ENCODE measurements at places on chromosomes 2 and 18.

DNA sequence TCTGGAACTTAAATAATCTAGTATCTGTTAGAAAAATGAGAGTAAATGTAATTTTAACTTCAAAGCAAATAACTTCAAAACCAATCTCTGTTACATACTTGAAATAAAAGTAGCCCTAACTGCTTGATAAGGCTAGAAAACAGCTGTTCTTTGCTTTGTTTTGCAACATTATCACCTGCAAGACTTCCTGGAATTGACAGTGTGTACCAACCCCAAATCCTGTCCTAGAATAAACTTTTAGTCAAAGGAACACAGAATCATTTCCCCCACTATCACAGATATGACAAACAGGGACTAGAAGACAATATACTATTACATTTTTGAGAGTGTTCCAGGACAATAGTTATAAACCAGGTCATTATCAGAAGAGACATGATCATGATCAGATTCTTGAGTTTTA lies 105.3 kb upstream of the PGAP1 start:
- no peak overlapping the region for H3K4me3 ChIP-seq
- no peaks in the 10 kb centered on the region for H3K4me1 ChIP-seq
- no peak for DNase-seq
- no peaks in the 10 kb centered on the region for H3K27me3 ChIP-seq
- H3K27ac ChIP-seq, result no peak overlapping the region

DNA sequence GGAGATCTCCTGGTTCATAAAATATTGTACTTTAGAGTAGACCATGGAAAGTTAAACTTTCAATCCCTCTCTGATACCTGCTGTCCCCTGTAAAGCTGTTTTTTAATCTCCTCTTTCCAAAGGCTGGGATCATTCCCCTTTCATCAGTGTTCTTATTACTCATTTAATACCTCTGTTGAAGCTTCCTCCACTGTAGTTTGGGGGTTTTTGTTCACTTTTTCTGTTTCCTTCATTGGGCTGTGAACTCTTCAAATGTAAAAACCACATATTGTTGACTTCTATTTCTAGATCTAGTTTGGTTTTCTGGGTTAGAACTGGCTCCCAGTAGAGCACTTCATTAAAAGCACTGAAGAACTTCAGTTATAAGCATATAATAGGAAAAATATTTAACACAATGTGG lies 598.1 kb downstream of the RNF144A start:
- no peak overlapping the region for H3K27ac ChIP-seq
- DNase-seq, result no peak
- H3K4me1 ChIP-seq, result peaks cover 2% of the 10 kb centered on the region
- no peak overlapping the region for H3K4me3 ChIP-seq

- H3K27me3 ChIP-seq, result peaks cover 26% of the 10 kb centered on the region
- H3K4me1 ChIP-seq, result peaks cover 8% of the 10 kb centered on the region
- H3K36me3 ChIP-seq, result no peaks in the 10 kb centered on the region
- H3K27ac ChIP-seq, result no peak overlapping the region
Observed at GRCh38 chr2:113080134-113080533, 12.4 kb downstream of the IL1F10 start.

GRCh38 chr18:74444104-74444503 lies 13.0 kb downstream of the DIPK1C start:
- no peak overlapping the region for H3K4me3 ChIP-seq
- no peak for DNase-seq
- H3K27me3 ChIP-seq, result no peaks in the 10 kb centered on the region
- H3K4me1 ChIP-seq, result 0 out of 2 replicates have a peak, but pooled peaks cover 4% of the 10 kb centered on the region

- no peak for DNase-seq
- H3K27me3 ChIP-seq, result no peaks in the 10 kb centered on the region
- H3K4me1 ChIP-seq, result no peaks in the 10 kb centered on the region
- H3K4me3 ChIP-seq, result no peak overlapping the region
Observed at GRCh38 chr2:185338104-185338503, 400.5 kb upstream of the FSIP2 start.

- no peak for DNase-seq
- H3K4me3 ChIP-seq, result no peak overlapping the region
- no peaks in the 10 kb centered on the region for H3K27me3 ChIP-seq
- 0 out of 2 replicates have a peak, but pooled peaks cover 2% of the 10 kb centered on the region for H3K36me3 ChIP-seq
- H3K27ac ChIP-seq, result no peak overlapping the region
Observed at GRCh38 chr2:28137221-28137620, 246.7 kb downstream of the BABAM2 start.

DNA sequence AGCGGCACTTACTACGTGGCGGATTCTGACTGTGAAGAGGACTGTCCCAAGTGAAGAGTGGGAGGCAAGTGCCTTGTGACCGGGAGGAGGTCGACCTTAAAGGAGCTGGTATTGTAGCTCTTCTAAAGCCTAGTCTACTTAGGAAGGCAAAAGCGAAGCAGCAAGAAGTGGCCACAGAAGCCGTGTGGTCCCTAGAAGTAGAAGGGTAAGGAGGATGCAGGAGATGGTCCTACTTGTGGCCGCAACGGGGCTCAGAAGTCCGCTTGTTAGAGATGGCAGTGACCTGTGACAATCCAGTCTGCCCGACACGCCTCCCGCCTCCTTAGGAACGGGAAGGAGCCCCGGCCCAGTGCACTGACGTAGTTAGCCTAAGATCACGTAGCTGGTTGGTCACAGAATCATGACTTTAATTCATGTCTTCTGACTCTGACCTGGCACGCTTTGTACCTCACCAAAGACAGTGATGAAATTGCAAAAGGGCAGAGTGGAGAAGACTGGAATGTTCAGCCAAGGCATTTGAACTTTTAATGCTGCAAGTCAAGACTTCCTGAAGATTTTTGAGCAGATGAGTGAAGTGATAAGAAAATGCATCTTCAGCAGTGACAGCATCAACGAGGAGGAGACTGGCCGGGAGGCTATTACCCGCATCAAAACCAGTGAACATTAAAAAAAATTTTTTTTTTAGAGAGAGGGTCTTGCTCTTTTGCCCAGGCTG lies 749 bp upstream of the EIF2AK3 start:
- peak; percentile 81 for DNase-seq
- no peaks in the 10 kb centered on the region for H3K36me3 ChIP-seq
- peaks cover 47% of the 10 kb centered on the region for H3K4me1 ChIP-seq
- no peak overlapping the region for H3K27ac ChIP-seq
- no peaks in the 10 kb centered on the region for H3K27me3 ChIP-seq
- H3K4me3 ChIP-seq, result no peak overlapping the region

GRCh38 chr18:21769206-21769605 lies 28.6 kb downstream of the MIB1 start:
- no peak for DNase-seq
- H3K36me3 ChIP-seq, result peaks cover 56% of the 10 kb centered on the region
- H3K27me3 ChIP-seq, result no peaks in the 10 kb centered on the region
- H3K4me3 ChIP-seq, result no peak overlapping the region
- no peaks in the 10 kb centered on the region for H3K4me1 ChIP-seq

GRCh38 chr2:168053676-168054075 lies 193.7 kb downstream of the STK39 start:
- DNase-seq, result no peak
- no peak overlapping the region for H3K4me3 ChIP-seq
- no peaks in the 10 kb centered on the region for H3K27me3 ChIP-seq
- H3K36me3 ChIP-seq, result no peaks in the 10 kb centered on the region

- DNase-seq, result no peak
- no peaks in the 10 kb centered on the region for H3K4me1 ChIP-seq
- no peaks in the 10 kb centered on the region for H3K27me3 ChIP-seq
- no peaks in the 10 kb centered on the region for H3K36me3 ChIP-seq
- H3K4me3 ChIP-seq, result no peak overlapping the region
- H3K27ac ChIP-seq, result no peak overlapping the region
Observed at GRCh38 chr2:26412091-26412673, 10.5 kb downstream of the DRC1 start.

DNA sequence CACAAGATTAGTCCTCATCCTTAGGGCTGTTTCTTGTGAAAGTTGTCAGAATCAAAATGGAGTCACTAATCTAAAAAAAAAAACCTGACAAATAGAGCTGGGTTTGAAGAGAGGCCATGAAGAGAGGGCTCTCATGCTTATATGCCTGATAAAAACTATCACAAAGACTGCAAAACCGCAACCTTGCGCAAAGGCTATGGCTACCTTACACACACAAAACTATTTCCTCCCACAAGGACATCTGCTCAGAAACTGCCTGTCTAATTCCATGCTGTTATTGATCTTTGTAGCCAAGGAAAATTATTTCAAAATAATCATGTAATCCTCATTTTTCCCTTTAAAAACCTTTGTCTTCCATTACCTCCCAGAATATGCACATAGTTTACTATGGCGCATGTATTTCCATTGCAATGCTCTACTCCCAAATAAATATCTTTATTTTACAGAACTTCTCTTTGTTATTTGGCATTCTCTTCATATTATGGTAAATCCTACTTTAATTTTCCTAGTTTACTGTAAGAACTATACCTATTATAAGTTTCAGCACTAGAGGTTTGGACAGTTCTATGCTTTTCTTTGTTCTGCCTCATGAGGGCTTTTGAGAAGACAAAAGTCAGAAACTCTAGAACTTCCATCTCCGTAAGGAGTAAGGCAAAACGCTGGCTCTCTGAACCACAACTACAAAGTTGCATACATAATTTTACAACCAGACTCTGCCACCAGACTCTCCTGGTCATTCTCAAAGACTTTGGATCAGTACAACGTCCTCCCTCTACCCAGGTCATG lies 9.6 kb upstream of the DPYSL5 start:
- no peak for DNase-seq
- no peak overlapping the region for H3K27ac ChIP-seq
- H3K36me3 ChIP-seq, result no peaks in the 10 kb centered on the region
- no peak overlapping the region for H3K4me3 ChIP-seq
- peaks cover 30% of the 10 kb centered on the region for H3K27me3 ChIP-seq

DNA sequence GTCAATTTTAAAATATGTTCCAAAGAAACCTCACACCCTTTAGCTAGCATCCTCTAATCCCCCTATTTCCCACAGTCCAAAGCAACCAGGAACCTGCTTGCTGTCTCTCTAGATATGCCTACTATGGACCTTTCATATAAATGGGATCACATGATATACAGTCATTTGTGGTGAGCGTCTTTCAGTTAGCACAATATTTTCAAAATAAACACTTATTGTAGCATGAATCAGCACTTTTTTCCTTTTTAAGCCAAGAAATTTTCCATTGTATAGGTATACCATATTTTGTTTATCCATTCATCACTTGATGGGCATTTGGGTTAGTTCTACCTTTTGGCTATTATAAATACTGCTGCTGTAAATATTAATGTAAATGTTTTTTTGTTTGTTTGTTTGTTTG lies 223.0 kb upstream of the DOK6 start:
- H3K4me3 ChIP-seq, result no peak overlapping the region
- H3K4me1 ChIP-seq, result peaks cover 10% of the 10 kb centered on the region
- H3K27ac ChIP-seq, result no peak overlapping the region
- H3K36me3 ChIP-seq, result no peaks in the 10 kb centered on the region
- H3K27me3 ChIP-seq, result no peaks in the 10 kb centered on the region
- no peak for DNase-seq

All from WTC11 (cell line).